SW480 (cell line): ENCODE measurements at places on chromosomes 3 and 15.
A peak's percentile ranks its signal among the peaks of the same experiment; 100 is the strongest.

DNA sequence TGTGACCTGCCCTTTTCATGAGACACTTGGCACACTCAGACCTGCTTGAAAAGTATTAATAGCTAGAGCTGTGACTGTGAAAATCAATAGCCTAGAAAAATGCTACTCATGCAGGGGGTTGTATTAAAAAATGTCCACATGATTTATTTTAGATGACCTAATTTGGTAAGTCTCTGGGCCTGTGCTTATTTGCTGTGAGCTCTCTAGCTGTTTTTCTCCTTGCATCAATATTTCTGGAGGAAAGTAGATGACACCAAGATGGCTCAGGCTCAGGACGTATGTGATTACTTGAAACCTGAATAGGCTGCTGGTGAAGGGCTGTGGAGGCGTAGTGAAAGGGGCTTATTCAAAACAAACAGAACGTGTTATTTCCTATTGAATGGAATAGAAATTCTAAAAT is 29.5 kb downstream of the KCNAB1 start:
- no peak for DNase-seq

GRCh38 chr3:150594150-150594549 is 9.0 kb upstream of the SELENOT start:
- no peak for DNase-seq

DNA sequence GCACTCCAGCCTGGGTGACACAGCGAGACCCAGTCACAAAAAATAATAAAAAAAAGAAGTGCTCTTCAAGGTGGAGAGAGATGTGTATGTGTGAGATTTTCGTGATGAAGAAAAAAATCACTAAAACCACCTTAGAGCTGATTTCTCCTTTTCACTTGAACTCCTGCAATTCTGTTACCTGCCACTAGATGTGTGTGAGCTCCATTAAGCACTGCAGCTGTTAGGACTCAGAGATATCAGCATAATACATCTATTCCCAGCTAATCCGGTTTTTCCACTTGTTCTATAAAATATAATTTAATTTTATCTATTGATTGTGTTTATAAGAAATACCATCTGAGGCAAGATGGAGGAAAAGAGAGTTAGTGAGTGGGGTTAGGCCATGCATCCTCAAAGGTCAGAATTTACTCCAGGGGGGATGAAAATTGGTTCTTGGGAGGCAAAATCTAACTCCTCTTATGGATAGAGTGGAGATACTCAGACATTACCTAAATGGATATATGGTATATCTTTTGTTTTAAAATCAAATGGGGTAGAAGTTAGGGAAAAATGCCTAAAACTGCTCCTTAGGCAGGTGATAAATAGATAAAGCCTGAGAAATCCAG is 152.7 kb downstream of the IL20RB start:
- peak; percentile 64 for DNase-seq

DNA sequence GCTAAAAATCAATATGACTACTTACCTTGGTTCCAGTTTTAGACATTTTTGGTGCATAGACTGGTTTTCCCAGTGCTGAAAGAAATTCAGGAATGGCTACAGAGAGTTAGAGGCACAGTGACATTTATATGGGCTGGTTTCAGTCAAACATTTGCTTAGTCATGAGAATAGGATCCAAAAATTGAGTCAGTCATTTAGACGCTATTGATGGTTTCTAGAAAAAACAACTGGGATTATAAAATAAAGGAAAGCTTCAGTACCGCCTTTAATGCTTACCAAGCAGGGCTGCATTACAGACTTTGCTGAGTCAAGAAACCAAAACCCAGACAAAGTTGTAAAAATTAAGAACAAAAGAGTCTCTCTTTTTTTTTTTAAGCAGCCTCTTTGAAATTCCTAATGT is at the start of gene CRYGS:
CRYGS (minus strand) TSS at position 100 of the 400 bp plus-strand sequence; CDS start at position 46, 54 bp downstream.
- no peak for DNase-seq

DNA sequence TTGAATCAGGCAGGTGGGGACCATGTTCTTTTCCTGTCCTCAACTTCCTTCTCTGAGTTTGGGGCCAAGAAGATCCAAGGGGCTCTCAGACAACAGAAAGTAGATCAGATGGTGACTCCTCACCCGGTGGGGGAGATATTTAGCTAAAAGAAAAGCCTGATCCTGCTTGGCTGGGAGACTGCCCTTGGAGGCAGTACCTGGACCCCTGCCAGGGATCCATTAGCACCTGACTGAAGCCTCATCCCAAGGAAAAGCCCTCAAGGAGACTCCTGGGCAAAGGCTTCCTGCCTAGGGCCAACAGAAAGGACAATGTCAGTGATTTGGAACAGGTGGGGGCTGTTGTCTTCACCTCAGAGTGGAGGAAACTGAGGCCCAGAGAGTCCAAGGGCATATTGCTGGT is 33.5 kb upstream of the HHATL start:
- no peak for DNase-seq

GRCh38 chr3:72724070-72724469 is 124.2 kb downstream of the SHQ1 start:
- peak; percentile 22 for DNase-seq

- peak; percentile 51 for DNase-seq
Observed at GRCh38 chr3:128559486-128560225, 66.7 kb upstream of the GATA2 start.

DNA sequence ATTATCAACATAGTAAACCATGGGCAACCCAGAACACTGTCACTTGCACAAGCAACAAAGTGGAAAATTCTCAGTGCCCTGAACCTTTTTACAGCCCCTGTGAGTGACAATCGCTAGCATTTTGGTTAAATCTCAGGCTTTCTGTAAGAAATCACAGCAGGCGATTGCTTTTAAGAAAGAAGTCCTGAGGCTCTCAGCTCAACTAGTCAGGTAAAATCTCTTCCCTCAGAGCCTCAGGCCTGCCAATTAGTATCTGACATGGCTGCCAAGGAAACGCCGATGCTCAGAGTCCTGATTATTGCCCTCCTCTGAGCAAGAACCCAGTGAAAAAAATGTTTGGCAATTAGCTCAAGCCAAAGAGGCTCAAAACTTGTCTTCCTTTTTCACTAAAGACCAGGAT is 530.8 kb downstream of the DIPK2A start:
- DNase-seq: no peak

- no peak for DNase-seq
Observed at GRCh38 chr3:46944191-46944590, 32.4 kb downstream of the CCDC12 start.

- DNase-seq: no peak
Observed at GRCh38 chr3:20324664-20325478, 138.9 kb upstream of the SGO1 start.

- DNase-seq: no peak
Observed at GRCh38 chr3:195904368-195904767, 4.0 kb downstream of the TNK2 start.

DNA sequence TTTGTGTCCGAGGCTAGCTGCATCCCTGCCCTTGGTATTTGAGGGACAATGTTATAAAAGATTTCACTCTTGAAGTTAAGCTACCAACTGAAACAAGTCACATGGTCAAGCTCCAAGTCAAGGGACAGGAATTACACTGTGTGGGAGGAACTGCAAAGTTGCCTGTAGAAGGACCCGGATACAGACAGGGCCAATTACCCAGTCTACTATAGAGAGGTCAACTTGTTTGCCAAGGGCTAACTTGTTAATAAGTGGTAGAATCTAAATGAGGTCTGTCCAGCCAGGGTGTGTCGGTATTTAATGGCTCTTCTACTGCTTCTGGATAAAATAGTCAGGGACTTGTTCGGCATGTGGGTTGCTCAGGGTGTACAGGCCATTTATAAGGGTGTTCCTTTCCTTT is 55.7 kb downstream of the PTPRG start:
- no peak for DNase-seq
